ENCODE measurements at places on chromosomes 2 and 18.

DNA sequence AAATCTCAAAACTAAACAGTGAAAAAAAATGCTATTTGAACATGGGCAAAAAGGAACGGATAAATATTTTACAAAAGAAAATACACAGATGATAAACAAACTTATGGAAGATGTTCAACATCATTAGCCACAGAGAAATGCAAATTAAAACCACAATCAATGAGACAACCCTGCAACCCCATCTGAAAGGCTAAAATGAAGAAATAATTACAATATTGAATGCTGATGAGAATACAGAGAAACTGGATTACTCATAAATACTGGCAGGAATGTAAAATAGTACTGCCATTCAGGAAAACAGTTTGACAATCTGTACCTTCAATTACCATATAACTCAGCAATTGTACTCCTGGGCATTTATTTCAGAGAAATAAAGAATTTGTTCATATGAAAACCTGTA, 193.1 kb upstream of the UBE2E3 start:
- DNase-seq = no peak

GRCh38 chr2:200275295-200276013, 31.0 kb upstream of the SPATS2L start:
- peak; percentile 23 for DNase-seq

GRCh38 chr2:44170311-44170717, 1.6 kb downstream of the PPM1B start:
- DNase-seq = no peak

DNA sequence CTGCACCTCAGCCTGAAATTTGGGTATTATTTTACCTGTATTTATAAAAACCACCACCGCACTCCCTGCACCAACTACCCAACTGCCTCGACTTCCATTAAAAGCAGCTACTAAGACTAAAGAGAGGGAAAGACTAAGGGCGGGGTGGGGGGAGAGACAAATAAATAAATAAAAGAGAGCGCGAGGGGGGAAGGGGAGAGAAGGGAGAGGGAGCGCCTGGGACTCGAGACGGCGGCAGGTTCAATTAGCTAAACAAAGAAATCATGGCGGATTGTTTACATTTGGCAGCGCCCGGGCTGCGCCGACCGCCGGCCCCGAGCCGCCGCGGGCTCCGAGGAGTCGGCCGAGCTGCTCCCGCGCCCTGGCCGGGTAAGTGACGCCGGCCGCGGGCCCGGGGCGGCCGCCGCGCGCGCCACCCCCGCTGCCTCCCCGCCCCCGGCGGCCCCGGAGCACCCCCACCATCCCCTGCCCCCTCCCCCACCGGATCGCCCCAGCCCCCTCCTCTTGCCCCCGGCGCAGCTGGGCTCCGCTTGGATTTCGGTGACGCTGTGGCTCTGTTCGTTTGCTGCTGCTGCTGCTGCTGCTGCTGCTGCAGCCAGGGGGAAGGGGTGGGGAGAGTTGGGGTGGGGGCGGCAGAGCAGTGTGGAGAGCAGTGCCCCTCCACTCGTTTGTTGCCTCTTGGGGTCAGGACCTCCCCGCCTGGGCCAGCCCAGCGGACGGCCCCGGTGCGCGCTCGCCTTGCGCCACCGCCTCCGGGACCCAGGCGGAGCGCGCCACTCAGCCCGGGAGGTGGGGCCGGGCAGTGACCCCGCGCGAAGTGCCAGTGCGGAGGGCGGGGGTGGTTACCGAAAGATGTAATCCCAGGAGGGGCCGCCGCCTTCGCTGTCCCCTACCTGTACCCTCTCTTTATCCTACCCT, 187.2 kb upstream of the FANCL start:
- peak; percentile 78 for DNase-seq

DNA sequence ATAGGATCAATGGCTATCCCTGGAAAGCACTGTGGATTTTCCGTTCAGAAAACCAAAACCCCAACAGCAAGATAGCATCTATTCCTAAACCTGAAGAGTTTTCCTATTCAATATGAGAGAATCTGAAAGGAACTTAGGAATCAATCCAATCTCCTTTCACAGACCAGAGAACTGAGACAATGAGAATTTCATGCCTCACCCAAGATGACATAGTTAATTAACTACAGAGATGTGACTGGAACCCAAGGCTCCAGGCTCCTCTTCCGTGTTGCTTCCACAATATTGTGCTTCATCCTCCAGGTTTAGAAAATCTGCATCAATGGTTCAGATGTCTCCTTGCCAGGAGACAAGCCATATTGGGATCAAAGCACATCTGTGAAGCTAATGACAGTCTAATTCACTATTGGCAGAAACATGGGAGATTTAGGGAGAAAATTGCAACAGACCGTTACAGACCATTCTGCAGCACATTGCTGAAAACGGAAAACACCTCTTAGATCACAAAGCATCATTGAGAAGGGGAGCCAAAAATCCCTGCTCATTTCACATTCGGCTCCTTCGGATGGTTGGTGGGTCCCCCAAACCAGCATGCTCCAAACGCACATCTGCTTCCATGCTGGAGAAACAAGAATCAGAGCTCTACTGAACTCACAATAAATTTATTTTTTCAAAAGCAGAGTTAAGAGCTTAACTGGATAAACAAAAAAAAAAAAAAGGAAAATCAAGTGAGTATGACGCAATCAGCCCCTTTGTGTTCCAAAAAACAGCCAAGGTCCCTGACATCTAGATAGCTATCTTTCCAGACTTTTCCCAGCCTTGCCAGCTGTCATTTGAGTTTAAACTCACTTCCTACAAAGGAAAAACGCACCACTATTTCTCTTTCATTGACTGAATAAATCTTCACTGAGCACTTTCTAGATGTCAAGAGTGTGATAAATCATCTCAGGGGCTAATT, 290.3 kb downstream of the C1D start:
- peak; percentile 76 for DNase-seq

- DNase-seq = no peak
Measured at GRCh38 chr18:36811430-36811829, 17.4 kb downstream of the TPGS2 start.

- no peak for DNase-seq
Measured at GRCh38 chr2:240687045-240687740, 4.5 kb upstream of the AQP12A start.

- peak; percentile 54 for DNase-seq
Measured at GRCh38 chr2:180978903-180979748, 1.3 kb upstream of the UBE2E3 start.

DNA sequence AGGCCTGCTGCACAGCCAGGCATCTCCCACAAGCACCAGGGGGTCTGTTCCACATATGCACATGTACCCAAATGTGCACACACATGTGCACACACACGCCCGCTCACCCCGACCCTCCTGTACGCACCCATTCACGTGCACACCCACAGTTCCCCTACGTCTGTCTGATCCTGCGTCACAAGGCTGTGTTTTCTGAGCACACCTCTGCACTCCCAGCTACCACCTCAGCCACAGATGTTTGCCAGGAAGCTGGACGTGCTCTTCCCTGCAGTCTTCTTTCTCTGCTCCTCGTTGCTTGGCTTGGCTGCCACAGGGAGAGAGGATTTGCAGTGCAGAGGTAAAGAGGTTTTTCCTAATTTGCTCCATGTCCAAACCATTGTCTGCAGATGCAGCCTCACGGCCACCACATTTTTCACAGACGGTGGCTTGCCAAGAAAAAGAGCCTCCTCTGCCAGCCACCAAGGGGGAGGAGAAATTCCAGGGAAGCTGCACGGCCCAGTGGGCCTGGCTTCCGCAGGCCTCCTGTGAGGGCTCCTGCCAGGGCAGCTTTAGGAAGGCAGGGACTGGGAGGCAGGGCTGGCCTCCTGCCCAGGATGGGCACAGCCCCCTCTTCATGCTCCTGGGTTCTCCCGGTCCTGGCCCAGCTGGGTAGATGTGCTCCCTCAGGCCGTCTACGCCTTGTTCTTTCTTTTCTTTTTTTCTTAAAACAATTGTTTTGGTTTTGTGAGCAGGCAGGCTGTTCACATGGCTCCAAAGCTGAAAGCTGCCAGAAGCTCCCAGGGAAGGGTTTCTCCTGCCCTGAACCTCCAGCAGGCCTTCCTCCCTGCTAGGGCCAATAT, 29.3 kb upstream of the HS6ST1 start:
- DNase-seq = peak; percentile 87

GRCh38 chr2:122800781-122801180, 1045.3 kb downstream of the TSN start:
- DNase-seq = no peak

DNA sequence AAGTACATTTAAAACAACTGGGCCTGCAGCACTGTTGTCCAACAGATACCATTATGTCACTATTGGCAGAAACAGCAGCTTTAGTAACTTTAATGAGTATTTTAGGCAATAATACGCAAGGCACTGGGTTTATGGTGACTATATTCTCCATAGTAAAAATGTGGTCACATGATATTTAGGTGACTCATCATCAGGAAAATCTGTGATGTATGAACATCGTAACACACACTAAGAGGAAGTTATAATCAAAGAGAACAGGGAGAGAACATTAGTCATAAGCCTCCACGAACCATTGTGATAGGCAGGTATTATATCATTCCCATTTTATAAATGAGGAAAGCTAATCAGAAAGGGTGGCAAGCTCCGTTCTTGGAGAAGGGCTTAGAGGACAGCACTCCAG, 36.9 kb downstream of the RAPH1 start:
- DNase-seq = peak; percentile 32

DNA sequence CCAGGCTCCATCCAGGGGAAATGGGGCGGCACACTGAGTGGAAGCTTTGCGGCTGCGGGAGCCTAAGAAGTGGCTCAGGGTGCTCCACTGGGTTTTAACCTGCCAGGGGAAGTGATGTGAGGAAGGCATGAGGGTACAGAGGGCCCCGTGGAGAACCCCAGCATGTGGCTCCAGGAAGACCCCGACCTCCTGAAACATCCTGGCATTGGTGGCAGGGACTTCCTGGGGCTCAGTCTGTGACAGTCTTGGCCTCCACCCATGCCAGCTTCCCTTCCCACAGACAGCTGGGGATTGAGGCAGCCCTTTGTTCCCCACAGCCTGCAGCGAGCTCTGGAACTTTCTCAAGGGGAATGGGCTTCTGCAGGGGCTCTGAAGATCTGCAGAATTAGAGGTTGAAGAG, 146.6 kb downstream of the TNS1 start:
- no peak for DNase-seq

- no peak for DNase-seq
Measured at GRCh38 chr2:162646794-162647193, 191.8 kb downstream of the KCNH7 start.

- no peak for DNase-seq
Measured at GRCh38 chr2:127471286-127471988, 53.2 kb downstream of the PROC start.

- DNase-seq = peak; percentile 79
Measured at GRCh38 chr2:23760736-23761135, 166.2 kb downstream of the ATAD2B start.

- no peak for DNase-seq
Measured at GRCh38 chr2:149355716-149356422, 25.5 kb downstream of the LYPD6 start.

GRCh38 chr2:238793801-238794449, 54.0 kb upstream of the TWIST2 start:
- no peak for DNase-seq
